ENCODE measurements at places on chromosomes 1 and 21.
A peak's percentile ranks its signal among the peaks of the same experiment; 100 is the strongest.

- peak; percentile 7 for DNase-seq
Observed at GRCh38 chr1:239456788-239457187, 70.4 kb downstream of the CHRM3 start.

DNA sequence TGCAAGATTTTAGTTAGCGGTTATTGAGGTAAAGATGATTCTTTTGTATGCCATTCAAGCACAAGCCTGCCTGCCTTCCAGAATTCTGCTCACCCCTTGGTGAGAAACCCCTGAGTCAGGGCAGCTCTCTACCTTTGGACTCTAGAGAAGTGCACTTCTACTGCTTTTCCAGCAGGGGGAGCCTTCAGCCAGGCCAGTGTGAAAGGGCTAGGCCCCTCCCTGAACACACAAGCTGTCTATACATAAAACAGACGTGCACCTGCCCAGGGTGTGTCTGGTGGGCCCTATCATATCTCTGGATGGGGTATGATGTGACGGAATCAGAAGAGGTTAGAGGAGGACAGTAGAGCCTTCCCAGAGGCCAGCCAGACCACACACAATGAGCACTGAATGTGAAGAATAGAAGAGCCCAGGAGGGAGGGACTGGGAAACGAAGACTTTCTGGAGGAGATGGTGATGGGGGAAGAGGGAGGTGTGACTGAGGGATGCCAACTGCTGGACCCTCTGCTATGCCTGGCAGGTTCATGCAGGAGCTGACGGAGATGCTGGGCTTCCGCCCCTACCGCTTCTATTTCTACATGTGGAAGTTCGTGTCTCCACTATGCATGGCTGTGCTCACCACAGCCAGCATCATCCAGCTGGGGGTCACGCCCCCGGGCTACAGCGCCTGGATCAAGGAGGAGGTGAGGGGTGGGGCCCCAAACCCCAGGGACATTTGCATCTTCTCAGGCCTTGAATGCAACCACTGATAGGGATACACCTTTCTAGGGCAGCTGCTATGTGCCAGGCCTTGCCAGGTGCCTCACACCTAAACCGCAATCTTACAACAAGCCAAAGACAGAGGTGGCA lies 13.0 kb upstream of the KCNC4 start:
- DNase-seq: peak; percentile 50

GRCh38 chr1:17563494-17564281 lies 24.2 kb downstream of the ARHGEF10L start:
- DNase-seq: no peak

- no peak for DNase-seq
Observed at GRCh38 chr21:29626801-29627470, 312.9 kb downstream of the GRIK1 start.

DNA sequence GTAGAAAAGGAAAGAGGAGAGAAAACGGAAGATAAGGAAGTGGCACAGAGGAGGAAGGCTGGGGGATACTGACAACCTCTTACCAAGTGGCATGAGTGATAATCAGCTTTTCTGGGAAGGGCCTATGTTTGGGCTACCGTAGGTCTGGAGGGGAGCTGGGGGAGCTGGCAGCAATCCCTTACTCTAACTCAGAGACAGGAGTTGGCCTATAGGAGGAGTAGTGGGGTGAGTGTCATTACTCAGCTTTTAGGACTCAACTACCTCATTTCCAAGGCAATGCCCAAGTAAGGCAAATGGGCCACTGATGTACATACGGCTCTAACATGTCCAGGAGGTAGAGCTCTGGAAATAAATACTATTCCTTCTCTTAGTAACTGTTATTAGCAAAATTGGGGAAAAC lies 48.7 kb upstream of the DMRTA2 start:
- no peak for DNase-seq

- DNase-seq: no peak
Observed at GRCh38 chr1:51247022-51247421, 10.9 kb downstream of the RNF11 start.

DNA sequence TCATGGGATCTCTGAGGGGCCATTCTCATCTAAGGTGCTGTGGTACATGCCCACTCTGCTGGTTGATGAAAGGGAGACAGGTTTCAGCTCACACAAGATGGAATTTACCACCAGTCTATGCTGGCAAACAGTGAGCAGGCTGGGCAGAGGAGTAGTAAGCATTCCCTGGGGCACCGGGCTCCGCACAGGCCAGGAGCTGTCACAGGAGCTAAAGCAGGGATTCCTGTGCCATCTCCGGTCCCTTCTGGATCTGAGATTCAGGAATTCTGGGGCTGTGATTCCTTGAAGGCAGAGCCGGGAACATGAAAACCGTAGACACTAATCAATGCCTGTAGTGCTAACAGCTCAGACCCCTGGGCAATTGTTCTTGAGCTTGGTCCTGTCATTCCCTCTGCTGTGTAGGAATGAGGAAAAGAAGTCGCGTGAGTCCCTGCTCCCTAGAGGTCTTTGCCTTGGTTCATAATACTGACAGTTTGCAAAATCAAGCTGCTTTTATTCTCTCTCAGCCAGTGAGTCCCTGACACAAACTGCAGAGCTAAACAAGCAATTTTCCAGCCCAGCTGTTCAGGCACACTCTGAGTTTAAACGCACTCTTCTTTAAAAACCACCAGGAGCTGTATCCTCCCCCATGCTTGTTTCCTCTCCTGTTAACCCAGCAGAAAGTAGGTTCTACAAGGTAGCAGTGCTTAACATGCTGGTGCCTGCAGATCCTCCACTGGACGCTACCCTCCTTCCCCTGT lies 52.5 kb downstream of the MDM4 start:
- no peak for DNase-seq

DNA sequence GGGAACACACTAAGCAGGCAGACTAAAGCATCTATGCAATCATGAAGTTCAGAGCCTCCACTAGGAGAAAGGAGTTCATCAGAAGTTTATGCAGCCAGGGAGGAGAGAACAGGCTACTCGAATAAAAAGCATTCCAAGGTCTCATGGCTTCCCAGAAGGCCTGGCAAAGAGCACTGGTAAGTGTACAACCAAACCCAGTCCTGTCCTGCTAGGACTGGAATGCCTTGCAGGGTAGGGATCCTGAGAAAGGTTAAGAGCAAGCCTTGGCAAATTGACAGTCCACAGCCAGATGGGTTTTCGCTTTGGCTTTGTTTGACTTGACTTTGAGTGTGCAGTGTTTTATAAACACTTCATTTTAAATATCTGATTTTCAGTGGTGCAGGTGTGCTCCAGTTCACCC lies 133.6 kb upstream of the ATP1B1 start:
- peak; percentile 11 for DNase-seq

DNA sequence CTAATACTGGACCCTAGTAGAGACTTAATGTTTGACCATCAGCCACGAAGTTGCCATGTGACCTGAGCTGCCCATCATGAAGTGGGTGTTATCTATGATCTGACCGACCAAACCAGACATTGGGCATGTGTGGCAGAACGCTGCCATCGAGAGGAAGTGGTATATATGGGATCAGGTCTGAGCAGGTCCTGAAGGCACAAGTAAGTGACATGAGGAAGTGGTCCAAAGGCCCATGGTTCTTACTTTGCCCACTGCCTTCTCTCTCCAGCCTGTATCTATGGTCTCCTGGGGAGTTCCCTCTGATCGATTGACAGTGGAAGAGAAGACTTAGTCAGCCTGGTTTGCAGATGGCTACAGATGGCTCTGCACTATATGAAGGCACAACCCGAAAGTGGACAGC lies 7.9 kb downstream of the SPSB1 start:
- no peak for DNase-seq

- DNase-seq: no peak
Observed at GRCh38 chr1:240526312-240526711, 85.6 kb downstream of the GREM2 start.

DNA sequence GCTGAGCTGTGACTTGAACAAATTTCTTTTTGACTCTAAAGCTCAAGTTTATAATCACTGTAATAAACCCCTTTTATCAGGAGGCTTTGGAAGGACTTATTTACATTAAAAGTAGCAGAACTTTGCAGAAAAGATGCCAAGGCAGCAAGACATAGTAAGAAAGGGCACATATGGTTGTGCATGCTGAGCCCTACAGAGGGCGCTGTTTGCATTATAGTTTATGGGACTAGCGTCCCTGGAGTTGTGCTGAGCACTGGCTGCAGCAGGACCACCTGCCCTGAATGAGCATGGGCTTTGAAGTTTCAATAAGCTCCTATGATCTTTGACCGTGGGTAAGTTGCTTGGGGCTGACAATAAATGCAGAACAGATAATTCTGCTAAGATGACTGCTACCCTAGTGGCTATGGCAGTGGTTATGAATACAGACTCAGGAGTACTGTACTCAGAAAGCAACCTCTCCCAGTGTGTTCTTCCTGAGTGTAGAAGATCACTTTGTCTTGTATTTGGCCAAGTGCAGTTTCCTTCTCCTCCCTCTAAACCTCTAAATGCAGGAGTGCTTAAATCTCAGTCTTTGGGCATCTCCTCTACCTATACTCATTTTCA lies 45.4 kb upstream of the USP1 start:
- peak; percentile 21 for DNase-seq

GRCh38 chr1:17177651-17178050 lies 27.3 kb upstream of the PADI1 start:
- no peak for DNase-seq

DNA sequence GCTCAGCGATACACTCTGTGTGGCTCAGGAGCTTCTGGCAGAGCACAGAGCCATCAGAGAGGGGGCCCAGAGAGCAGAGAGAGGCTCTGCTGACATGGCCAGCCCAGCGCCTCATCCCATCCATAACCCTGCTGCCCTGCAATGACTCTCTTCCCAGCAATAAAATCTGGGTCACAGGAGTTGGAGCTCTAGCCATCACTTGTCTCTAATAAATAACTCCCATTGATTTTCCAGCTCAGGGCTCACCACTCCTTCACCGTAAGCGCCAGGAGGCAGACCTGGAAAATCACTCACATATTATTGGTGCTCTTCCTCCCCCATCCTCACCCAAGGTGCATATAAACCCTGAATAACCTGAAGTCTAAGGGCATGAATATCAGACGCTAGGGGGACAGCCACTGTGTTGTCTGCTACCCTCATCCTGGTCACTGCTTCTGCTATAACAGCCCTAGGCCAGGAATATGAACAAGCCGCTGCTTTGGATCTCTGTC lies at the start of gene APCS:
Gene APCS (plus strand): TSS at position 366 of the 491 bp plus-strand sequence. CDS start 96 bp downstream, at position 462.
- no peak for DNase-seq

GRCh38 chr1:7988576-7988975 lies 27.1 kb downstream of the PARK7 start:
- no peak for DNase-seq

DNA sequence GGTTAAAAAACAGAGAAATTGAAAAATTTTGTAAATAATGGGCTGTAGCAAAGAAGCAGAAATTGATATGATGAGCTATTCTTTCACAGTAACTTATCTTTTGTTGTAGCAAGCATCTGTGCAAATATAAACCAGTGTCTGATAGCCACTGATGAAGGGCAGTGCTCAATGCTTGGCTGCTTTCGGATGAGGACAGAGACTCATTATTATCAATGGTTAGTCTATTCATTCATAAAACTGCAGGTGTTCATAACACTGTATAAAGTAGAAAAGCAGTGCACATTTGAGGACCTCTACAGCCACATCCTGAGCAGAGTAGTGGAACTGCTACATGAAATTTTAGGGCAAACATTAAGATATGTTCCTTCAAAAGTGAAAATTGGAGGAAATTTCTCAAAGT lies 107.2 kb downstream of the FAF1 start:
- no peak for DNase-seq

DNA sequence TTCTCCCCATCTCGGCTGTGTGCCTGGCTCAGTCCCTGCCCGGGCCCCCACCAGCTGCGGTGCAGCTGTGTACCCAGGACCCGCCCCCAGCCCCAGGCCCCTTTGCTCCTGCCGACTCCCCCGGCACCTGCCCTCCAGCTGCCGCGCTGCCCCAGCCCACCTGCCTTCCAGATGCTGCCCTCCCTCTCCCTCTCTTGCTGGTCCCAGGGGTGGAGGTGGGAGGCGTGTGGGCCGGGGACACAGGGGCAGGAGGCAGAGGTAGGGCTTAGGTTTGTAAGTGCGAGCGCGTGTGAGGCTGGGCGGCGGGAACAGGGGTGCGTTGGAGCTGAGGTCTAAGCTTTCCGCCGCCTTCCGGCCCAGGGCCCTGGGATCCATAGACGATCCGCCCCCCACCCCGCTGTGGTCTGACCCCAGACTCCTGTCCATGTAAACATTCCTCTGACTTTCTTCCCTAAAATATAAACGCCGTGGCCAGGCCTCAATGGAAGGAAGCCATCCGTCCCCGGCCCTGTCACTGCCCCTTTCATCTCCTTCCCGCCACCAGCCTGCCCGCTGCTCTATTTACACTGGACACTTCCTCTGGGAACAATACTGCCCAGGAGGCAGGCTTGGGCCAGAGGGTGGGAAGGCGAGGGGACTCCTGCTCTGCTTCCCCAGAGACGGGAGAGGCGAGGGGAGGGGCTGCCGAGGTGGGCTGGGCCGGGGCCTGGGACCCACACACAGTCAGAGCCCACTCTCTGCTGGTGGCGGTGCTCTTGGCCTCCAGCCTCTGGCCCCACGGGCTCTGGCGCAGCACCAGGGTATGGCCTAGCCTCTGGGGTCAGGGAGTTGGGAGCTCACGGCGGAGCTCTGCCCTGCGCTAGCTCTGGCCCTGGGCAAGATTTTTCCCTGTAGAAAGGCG lies 128.3 kb downstream of the CASZ1 start:
- DNase-seq: peak; percentile 11

DNA sequence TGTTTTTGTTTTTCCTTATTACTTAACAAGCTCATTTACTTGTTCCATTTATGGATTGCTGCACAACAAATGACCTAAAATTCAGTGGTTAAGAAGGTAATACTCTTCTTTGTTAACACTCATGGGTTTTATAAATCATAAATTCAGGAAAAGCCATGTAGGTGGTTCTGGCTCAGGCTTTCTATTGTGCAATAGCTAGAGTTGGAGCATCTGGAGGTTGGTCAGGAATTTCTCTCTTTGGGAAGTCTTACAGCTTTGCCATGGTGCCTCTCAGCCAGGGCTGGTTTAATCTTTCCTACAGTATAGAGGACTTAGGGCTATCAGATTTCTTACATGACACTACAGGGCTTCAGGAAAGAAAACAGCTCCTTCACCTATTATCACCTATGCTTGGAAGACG lies 1677.1 kb downstream of the KCNT2 start:
- no peak for DNase-seq

DNA sequence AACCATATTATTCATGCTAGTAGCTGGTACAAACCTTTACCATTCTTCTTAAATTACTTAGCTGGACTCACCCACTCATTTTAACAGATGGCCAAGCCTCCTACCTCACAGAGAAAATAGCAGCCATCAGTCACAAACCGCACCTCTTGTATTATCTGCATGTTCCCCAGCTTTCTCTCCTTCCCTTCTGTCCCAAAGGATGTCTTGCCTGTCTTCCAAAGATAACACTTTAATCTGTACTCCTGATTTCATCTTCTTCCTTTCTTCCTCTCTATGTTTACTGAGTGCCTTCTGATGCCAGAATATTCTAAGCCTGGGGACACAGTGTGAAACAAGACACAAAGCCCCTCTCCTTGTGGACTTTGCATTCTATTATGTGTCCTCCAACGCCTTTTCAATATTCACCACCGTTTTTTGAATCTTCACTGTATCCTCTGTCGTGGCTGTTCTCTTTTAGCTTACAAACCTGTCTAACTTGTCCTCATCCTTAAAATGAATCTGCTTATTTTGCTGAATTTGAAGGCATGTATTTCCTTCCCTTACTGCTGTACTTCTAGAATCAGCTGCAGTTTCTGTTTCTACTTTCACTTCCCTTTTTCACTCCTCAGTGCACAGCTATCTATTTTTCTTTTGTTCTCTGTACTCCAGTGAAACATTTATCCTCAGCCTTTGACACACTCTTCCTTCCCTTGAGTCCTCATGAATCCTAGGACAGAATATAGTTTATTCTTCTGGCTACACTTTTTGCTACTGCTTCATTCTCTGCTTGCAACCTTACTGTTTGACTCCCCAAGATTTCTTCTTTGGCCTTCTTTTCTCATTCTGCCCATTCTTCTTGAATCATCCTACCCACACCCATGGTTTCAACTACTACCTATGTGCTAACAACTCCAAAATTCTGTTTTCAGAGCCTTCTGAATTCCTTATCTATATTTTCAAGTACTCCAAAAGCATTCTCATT lies 216.9 kb upstream of the SAMSN1 start:
- DNase-seq: no peak
